ENCODE measurements at places on chromosomes 5 and 9.
A peak's percentile ranks its signal among the peaks of the same experiment; 100 is the strongest.

DNA sequence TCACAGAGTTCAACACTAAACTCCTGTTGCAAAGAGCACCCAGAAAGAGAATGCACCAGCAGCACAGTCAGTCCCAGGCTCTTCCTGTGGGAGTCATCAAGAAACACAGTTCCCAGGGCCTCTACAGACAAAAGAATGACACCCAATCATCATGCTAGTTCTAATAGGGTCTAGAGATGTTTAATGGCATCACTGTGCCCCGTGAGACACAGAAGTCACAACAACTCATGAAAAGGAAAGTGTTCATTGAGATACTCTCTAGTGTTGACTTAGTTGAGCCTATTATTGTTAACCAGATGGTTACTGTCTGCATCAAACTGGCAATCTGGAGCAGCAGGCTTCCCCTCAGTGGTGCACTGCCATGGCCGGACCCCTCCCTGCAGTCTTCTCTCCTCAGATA lies 1.6 kb downstream of the KLHL3 start:
- no peak for DNase-seq

- no peak for DNase-seq
Observed at GRCh38 chr9:9790216-9790872, 822.5 kb downstream of the PTPRD start.

- no peak for DNase-seq
Observed at GRCh38 chr9:121239071-121239470, 28.9 kb upstream of the GSN start.

DNA sequence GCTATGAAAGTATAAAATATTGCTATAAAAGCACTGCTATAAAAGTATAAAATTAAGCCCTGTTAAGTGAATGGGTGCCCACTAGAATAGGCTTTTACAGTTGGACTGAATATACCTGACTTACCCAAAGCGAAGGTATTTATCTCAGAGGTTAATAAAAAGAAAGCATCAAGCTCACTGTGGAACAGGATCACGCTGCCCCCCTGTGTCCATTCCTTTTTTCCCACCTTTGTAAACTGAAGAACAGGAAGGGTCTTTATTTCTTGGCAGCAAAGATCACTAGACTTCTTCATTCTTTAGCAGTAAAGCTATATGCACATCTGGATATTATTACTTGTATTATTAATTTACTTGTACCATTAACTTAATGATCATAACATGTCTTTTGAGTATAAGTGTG lies 22.1 kb upstream of the PLPP6 start:
- no peak for DNase-seq

DNA sequence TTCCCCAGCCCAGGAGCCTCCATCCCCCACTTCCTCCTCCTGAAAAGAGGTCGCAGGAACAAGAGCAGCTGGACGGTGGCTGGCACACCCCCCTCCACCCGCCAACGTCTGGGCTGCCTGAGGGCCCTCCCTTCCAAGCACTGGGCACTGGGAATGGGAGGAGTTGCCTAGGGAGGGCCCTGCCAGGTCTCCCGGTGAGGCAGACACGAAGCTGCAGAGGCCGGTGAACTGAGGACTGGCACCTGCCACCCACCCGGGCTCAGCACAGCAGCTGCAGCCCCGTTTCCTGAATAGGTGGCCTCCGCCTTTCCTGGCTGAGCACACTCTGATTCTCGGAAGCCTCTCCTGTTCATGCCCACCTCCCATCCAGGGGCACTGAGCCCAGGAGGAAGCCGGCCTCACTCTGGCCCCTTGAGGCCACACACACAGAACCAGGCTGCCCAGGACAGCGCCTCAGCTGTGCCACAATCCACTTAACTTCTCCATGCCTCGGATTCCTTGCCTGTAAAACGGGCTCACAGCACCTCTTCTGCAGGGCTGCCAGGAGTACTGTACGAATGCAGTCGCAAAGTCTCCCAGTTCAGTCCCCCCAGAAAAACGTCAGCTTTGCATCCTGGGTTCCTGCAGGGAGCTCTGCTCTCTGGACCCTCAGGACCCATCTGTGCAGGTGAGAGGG lies 1.3 kb downstream of the NPDC1 start:
- no peak for DNase-seq

DNA sequence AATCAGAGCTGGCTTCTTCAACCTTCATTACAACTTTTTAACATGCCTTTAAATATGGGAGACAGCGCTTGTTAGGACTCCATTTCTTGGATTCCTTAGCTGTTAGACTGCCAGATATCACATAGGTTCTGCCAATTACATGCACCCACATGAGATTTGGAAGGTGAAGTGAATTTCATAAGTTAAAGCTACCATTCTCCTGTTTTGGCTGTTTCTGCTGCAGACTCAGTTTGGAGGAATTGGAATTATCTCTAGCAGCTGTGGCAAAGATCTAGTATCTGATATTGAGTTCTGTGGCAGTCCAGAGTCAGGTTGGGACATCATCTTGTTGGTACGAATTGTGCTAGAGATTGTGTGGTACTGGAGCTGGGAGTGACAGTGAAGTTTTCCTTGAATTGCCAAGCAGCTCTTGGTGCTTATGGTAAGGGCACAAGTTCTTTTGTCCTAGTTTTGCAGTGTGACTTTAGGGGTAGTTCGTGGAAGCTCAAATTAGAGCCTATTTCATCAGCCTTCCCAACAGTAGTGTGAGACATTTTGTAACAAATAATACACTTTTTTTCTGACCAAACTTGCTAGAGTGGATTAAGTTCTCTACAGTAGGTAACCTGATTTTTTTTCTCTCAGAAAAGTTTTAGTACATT lies 9.1 kb upstream of the PJA2 start:
- DNase-seq = no peak

GRCh38 chr5:149537374-149537975 lies 13.8 kb downstream of the CSNK1A1 start:
- DNase-seq = no peak

DNA sequence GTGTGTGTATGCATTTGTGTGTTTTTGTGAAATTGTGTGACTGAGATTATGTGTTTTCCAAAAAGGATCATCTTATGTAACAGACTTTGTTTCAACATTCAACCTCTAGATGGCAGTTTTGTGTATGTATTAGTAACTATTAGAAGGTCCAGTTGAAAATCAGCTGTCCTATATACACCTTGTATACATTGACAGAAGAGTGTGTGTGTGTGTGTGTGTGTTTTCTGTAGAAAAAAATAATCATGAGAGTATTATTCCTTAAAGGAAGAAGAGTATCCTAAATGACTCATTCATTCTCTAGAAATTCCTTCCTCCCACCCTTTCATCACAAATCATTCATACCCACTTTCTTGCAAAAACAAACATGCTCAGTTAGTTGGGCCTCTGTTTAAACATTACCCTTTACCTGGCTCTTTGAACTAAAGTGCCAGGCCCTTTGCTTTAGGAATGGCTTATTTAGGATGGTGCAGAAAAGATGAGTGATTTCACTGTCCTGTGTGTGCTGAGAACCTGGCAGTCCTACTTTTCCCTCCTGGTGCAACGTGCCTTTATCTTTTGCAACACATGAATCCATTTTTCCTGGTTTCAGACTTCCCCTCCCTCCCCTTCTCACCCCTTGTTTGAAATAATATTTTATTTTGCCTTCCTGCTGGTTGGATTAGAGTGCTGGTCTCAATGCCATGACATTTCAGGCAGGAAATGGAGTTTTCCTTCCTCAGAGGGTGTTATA lies 152.2 kb downstream of the ARHGAP26 start:
- peak; percentile 11 for DNase-seq

GRCh38 chr9:136671646-136672430 lies 9.1 kb downstream of the EGFL7 start:
- DNase-seq = no peak

DNA sequence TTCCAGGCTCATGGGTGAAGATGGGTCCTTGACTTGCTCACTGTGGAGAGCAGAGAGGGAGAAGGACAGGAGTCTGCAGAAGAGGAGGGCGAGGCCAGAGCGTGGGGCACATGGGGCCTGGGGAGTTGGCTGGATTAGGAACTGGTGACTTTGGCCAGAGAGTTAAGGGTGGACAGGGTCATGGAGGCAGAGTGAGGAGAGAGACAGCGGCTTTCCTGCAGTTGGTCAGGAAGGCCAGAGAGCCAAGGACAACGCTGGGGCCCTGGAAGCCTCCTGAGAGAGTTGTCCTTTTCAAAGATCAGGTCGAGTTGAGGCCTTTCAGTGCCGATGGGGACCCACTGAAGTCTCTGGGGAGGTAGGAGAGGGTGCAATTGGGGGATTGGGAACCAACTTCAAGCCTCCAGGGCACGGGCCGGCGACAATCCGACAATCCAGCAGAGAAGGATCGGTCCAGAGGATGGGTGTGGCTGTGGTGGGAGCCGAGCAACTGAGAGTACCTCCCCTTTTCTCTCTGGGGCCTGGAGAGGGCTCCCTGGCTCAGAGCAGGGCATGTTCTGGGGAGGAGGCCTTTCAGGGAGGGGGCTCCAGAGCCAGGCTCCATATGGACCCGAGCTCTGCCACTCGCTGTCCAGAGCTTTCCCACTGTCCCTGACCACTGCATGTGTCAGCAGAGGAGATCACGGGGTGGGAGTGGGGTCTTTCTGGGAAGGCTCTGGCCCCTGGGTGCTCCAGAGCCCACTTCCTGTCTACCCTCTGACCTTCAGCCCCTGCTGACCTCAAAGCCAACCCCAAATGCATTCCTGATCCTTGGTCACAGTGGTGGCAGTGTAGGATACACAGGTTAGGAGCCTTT lies 7.5 kb upstream of the PHYHD1 start:
- DNase-seq = no peak

DNA sequence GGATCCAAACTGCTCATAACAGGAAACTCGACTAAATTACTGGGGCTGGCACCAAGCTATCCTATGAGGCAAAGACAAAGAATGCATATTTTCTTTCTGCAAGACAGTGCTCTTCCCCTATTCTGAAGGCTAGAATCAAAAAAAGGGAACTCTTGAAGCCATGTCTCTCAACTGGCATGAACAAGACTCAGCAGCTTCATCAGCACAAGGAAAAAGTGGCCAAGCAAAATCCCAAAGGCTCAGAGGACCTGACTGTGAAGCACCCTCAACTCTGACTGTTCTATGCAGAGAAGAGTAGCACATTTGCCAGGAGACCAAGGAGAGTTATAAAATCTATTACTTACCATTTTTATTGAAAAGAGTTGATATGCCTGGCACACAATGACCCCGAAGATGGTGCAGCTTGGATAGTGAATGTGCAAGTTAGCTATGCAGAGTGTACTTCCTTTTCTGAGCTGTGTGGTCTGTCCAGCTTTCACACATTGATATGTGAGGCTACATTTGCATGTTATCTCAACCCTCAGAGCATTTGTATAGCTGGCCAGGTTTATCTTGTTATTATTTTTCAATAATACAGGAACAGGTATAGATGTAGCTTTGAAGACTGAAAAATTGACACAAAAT lies 51.0 kb upstream of the FYB1 start:
- DNase-seq = no peak

DNA sequence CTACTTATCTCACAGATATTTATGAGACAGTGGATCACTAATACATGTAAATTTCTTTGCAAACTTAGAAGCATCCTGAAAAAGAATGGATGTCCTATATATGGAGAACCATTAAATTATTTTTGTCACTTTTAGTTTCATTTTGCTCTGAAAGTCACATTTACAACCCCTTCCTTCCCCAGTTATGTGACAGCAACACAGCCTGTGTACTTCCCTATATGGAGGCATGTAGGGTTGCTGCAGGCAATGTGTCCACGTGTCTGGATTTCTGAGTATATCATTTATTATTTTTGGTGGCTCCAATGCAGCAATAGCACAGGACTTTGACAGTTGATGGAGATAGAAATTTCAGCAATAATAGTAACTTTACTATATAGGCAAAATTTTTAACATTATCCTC lies 156.4 kb downstream of the ST8SIA4 start:
- no peak for DNase-seq

GRCh38 chr5:9898319-9898718 lies 268.2 kb upstream of the TAS2R1 start:
- DNase-seq = no peak

- peak; percentile 22 for DNase-seq
Observed at GRCh38 chr9:79572032-79572607, 355 bp downstream of the TLE4 start.

- DNase-seq = no peak
Observed at GRCh38 chr5:156052656-156053055, 274.3 kb upstream of the SGCD start.

DNA sequence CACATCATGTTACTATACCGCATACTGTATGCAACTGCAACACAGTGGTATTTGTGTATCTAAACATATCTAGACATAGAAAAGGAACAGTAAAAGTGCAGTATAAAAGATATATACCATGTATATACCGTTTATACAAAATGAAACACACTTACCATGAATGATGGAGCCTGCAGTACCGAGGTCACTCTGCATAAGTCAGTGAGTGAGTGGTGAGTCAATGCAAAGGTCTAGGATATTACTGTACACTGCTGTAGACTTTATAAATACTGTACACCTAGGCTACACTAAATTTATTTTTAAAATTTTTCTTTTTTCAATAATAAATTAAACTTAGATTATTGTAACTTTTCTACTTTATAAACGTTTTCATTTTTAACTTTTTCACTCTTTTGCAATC lies 29.3 kb downstream of the PRELID2 start:
- no peak for DNase-seq

Measured in hematopoietic multipotent progenitor cell treated with erythropoietin and hydrocortisone succinate and interleukin-3 and kit ligand, for 15 days (in vitro differentiated cells).